Breast epithelium (tissue), 4 donors: ENCODE measurements at places on chromosomes 2 and 18. TPM values are rescaled to one million over a fixed set of nuclear protein-coding genes. Genes with fewer than 3 reads are reported as not detected.

- no peak for DNase-seq
These were observed 121.2 kb downstream of the LYPD6 start for GRCh38 chr2:149451417-149452165.

Gene MYL12B
- 305 TPM for total RNA-seq

- DNase-seq: no peak
These were observed 9.1 kb downstream of the ASAP2 start for GRCh38 chr2:9215680-9216079.

- no peak for DNase-seq
These were observed 5.6 kb downstream of the CHST10 start for GRCh38 chr2:100411841-100412292.

DNA sequence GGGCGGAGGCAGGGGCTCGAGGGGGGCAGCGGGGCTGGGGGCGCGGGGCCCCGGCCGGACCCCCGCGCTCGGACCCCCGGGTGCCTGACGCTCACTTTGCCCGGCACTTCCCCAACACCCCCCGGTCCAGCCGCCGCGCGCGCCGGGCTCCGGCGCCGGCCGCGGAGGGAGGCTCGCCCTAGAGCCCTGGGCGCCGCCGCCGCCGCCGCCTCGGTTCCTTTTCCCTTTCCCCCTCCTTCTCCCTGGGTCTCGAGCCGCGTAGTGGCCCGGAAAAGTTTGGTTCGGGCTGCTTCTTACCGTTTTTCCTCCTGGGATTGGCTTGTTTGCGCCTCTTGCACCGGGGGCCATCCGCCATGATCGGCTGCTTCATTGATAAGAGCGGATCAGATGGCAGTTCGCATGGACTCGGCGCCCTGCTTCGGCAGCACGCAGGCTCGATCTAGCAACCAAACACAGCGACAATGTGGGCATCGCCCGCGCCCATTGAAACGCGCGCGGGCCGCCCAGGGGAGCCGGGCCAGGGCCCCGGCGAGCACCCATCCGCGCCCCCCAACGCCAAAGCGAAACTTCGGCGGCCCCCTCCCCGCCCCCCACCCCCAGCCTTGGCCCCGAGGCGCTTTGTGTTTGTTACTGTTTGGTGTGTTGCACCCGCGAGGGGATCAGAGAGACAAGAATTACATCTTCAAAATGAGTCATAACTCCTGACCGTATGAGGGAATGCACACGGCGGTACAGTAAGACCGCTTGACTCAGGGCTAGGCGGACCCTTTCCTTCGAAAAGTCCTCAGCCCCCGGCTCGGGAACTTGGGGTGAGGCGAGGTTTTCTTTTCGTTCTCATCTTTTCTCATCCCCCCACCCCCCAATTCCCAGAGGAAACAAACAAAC lies 2.7 kb downstream of the ZEB2 start:
- no peak for DNase-seq

Gene DNAJC5G
- not detected for total RNA-seq

DNA sequence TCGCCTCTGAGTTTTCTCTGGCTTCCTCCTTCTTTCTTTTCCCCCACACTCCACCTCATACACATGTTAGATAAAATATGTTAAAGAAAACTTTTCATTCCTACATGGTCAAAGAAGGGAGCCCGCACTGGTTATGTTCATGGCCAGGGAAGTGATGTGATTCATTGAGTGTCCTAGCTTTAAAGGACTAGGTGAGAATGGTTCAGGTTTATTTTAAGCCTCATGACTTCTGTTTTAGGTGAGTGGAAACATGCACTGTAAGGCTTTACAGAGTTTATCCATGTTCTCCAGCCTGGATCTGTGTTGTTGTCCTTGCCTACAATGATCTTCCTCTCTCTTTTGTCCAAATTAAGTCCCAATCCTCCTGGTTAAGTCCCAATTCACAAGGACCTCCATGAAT lies 56.5 kb downstream of the RASGRP3 start:
- DNase-seq: no peak

DNA sequence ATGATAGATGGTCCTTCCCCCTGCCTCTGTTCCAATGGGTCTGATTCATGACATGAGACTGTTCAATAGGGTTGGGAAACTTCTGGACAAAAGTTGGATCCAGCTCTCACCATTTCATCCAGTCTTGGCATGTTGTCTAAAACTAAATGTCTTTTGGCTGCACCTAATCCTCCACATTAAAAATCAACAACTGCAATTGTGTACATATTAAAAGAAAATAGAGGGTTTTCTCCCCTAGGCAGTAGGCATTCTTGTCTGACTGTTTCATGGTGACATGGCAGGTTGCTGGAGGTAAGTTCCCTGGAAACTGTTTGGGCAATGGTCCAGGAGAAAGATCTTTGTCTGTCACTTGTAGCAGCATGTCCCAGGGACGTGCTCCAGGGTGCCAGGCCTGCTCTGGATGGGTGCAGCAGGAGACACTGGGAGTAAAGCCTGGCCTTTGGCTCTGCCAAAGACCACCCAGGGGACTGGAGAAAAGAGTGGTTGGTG lies 135.8 kb downstream of the TCF4 start:
- peak; percentile 22 for DNase-seq

DNA sequence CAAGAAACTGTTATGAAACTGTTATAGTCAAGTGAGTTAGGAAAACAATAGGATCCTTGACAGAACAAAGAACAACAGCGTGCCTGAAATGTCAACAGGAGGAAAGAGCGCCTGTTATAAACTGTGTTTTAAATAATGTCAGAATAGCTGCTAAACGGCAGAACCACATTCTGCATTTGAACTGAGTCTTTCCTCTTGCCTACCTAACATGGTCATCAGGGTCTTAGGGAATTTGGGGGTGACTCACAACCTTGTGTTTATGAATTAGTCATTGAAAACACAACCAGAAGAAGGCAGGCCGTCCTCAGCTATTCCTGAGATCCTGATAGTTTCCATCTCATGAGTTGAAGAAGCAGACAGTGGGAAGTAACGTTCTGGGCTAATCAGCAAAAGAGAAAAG lies 222.0 kb upstream of the FN1 start:
- DNase-seq: no peak

Gene C18orf54
- 2.3 TPM for total RNA-seq

DNA sequence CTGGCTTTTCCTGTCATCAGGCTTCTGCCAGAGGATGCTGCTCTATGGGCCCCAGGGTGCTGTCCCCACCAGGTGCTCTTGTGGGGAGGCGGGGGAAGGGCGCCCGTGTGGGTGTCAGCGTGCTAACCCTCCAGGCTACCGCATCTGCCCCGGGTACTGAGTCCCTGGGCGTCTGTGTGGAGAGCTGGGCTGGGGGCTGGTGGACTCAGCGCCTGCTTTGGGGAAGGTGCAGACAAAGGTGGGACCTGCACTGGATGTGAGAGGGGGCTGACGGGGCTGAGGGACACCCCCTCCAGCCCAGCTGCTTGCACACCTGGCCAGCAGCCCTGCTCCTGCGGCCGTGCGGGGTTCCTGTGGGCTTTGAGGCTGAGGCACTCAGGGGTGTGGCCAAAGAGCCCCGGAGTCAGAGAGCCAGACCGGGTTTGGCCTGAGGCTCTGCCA lies 120.7 kb upstream of the PXDN start:
- no peak for DNase-seq

GRCh38 chr18:5508821-5509220 lies 35.0 kb downstream of the EPB41L3 start:
- no peak for DNase-seq

Gene B3GNT7
- total RNA-seq: 1.3 TPM

- DNase-seq: peak; percentile 28
These were observed 632 bp downstream of the AFTPH start for GRCh38 chr2:64524604-64525316.

Gene SLC40A1
- 183 TPM for total RNA-seq

DNA sequence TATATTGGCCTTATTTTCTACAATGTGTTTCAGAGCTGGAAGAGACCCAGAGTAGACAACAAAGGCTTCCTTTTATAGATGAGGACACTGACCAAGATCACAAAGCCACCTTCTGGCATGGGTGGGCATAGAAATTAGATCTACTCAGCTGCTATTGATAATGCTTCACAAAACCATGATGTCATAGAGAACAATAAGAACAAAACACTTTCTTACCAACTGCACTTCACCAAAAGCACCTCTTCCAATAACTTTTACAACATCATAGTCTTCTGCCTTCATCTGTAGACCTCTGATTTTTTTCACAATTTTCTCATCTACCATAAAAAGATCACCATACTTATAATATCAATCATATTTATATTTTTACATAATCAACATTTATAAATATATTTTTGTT lies 58.1 kb downstream of the ROCK2 start:
- no peak for DNase-seq

Gene LINC00305
- not detected for total RNA-seq

- no peak for DNase-seq
These were observed 227.7 kb upstream of the ZEB2 start for GRCh38 chr2:144747571-144747970.

Gene UPP2
- not detected for total RNA-seq

Gene SCG2
- 0.32 TPM for total RNA-seq

Gene IL1B
- 8.0 TPM for total RNA-seq

DNA sequence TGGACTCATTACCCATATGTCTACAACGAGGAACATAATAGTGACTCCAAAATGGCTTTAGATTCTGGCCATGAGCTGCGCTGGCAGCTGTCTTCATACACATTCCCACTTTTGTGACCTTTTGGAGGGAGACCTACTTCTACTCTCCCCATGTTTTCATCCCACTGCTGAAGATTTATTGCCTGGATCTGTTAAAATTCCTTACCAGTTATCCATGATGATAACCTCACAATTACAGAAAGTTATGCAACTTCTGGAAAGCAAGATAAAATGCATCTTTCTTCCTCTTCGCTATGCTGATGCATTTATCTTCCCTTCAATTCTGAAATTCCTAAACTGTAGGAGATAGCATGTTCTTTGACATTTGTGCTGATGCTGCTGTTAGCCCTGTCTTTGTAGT lies 855.3 kb downstream of the SLC4A3 start:
- DNase-seq: no peak

Gene PSTPIP2
- 14.7 TPM for total RNA-seq

DNA sequence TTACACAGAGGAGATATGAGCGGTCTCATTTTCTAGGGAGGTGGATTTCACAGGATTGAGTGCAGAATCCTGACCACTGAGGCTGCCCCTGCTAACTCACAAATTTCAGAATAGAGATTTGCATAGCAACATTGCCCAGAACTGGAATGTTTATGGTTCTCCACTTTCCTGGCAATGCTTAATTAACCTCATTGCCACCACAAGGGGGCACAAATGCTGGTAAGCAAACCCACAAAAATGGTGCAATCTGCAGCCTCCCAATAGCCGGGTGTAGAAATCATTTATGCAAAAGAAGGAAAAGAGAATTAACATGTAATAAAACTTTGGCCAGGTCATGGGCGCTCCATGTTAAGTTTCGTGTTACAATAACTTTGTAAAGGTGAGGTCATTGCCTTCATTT lies 112.4 kb downstream of the CYRIA start:
- no peak for DNase-seq

GRCh38 chr2:129164220-129164949 lies 815.1 kb upstream of the RAB6C start:
- DNase-seq: no peak

DNA sequence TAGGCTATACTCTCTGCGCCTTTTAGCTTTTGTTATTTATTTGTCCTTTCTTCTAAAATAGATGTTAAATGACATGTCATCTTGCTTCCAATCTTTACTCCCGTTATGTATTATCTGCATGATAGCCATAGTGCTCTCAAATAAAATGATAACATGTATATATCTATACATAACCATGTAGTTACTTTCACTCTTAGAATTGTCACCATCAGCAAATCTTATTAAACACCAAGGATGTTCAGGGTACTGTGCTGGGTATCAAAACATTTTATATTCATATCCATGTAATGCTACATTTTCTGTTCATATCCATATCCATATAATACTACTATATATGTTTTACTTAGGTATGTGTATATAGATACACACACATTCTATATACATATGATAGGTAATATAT lies 176.4 kb upstream of the CHST9 start:
- no peak for DNase-seq

GRCh38 chr2:174198846-174199564 lies 49.3 kb downstream of the OLA1 start:
- no peak for DNase-seq

Gene CCDC121
- 5.1 TPM for total RNA-seq

DNA sequence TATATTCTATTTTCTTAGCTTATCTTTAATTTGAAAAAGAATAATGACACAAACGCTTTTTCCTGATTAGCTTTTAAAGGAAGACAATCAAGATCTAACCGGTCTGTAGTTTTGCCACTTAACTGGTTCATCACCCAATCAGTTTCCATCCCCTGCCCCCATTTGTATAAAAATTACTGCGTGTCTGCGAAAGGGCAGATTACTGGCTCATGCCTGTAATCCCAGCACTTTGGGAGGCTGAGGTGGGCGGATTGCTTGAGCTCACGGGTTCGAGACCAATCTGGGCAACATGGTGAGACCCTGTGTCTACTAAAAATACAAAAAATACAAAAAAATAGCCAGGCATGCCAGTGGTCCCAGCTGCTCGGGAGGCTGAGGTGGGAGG lies 2.4 kb downstream of the CEBPZOS start:
- no peak for DNase-seq

Gene LYPD6
- total RNA-seq: 17.7 TPM

DNA sequence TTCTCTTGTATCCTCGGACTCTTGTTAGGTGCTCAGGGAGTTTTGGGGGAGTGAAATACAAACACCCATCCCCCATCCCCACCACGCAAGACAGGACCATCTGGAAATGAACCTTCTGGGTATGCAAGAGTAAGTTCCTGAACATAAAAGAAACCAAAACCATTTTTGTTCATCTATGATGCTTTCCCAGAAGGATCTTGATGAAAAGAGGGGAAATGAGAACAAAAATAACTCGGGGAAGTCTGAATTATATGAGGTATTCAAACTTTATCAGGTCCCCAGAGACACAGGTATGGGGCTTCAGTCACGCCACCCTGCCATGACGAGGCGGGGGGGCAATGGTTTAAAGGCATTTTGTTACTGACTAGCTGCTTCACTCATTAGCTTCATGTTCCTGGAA lies 68.6 kb upstream of the DNMT3A start:
- DNase-seq: no peak

Gene CHRND
- total RNA-seq: not detected

GRCh38 chr18:24380163-24380747 lies 17.4 kb downstream of the OSBPL1A start:
- no peak for DNase-seq

GRCh38 chr2:207067473-207067872 lies 98.3 kb downstream of the KLF7 start:
- no peak for DNase-seq

GRCh38 chr2:215082446-215082845 lies 56.0 kb downstream of the ABCA12 start:
- DNase-seq: no peak
